ENCODE measurements at places on chromosomes 3 and 15.

GRCh38 chr3:186953011-186953487, 22.7 kb downstream of the ST6GAL1 start:
- peak; percentile 38 for DNase-seq

GRCh38 chr15:85555875-85556617, 175.6 kb downstream of the AKAP13 start:
- DNase-seq, result no peak

DNA sequence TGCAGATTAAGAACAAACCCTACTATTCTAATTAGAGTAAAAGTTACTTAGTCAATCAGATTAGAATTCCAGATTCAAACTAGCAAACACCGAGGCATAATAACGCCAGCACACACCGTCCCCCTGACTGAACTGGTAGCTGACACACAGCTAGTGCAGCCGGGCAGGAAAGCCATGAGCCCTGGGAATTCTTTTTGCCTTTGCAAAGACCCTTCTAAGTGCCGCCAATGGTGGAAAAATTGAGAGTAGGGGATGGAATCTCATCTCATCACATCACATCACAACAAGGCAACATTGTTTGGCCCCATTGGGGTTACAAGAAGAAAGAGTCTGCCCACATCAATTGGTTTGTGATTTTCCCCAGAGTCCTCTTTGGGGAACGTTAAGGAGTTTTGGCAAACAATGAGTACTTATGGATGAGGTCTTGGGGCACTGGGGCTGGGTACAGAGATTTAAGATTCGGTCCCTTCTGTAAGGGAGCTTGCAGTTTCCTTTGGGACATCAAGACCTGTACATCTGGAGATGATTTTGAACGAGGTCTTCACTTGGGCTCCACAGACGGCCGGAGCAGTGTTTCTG, 120.4 kb upstream of the MEF2A start:
- DNase-seq, result no peak

DNA sequence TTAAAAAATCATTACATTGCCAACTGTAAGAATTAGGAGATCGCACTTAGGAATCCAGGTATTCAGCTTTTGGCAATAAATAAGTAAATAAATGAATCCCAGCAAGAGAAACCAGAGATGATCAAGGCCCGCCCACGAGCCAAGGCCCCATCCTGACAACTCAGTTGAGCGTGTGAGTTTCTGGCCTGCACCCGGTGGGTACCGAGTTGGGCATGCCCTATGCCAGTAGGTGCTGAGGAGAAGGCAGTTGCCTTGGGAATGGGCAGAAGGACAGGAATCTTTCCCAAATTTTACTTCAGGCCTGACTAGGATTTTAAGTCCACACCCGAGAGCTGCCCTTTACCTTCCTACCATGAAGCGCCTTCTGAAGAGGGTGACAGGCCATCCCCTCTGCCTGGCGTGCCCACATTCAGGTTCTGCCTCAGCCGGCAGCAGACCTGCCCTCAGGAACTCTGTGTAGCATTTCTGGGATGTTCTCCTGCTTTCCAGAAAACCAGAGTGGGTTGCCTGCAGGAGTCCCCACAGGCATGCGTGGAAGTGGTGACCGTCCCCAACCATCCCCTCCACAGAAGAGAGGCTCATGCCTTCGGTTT, 99.3 kb upstream of the ALDH1A3 start:
- DNase-seq, result no peak

- DNase-seq, result no peak
Observed at GRCh38 chr15:39200586-39200985, 380.3 kb upstream of the THBS1 start.

DNA sequence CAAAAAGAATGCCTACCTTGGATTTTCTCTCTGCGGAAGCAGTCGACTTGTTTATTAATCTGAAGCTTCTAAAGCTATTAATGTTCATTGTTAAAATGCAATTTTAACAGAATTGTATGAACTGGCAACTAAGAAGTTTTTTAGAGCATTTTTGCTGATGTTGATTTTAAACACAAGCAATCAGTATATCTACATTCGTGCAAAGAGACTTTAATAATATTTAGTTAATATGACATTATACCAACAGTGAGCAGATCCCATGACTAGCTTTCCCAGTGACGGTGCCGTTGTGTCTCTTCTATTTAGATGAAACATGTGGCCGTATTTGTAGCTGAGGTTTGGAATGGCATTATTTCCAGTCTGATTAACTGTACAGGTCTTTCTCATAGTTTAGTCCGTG, 88.0 kb downstream of the PEX5L start:
- no peak for DNase-seq

DNA sequence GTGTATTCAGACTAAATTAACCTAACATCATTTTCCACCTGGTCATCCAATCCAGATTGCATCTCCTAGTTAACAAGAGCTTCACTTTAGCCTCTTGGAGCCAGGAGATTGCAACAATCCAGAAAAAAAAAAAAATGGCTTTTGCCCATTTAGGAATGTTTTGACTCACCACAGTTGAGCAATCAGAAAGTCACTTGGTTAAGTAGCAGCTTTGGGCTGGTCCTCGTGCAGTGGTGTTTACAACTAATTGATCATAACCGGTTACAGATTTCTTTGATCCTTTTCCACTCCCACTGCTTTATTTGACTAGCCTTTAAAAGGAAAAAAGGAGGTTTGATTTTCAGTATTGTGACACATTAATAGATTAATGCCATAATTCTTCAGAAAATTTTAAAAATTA, 688.8 kb upstream of the CCDC54 start:
- peak; percentile 22 for DNase-seq

DNA sequence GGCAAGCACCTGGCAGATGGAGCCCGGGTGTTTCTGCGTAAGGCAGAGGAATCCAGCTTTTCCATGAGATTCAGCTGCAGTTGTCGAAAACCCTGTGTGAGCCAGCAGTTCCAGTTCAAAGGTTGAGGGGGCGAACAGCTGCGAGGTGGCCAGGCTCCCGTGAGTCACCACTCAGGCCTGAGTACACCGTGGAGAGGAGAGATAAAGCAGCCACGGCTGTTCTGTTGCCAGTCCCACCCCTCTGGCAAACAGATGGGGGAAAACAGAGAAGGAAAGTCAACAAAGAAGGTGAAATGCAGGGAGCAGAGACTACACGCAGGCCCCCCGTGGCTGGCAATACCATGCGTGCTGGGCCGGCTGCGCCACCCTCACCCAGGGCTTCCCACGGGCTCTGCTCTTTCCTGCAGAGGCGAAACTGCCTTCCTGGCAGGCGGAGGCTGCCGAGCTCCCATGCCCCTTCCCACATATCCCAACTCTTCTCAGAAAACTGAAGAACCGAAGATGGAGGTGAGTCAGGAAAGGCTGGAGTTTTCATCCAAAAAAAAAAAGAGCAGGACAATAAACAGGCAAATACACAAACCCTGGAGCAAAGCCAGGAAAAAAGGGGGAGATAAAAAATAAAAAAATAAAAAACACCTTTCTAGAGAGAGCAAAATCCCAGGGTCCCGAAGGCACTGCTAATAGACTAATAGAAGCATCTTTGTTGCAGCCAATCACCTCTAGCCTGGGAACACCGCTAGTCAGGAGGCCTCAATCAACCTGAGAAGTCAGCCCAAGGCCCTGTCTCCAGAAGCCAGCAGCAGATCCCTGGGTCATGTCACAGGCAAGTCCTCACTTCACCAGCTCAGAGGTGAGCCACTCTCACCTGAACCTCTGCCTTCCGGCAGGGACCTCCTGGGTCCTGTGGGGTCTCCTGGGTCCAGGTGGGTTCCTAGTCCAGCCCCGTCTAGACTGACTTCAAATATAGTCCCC, 37.7 kb downstream of the FAM174B start:
- peak; percentile 41 for DNase-seq

DNA sequence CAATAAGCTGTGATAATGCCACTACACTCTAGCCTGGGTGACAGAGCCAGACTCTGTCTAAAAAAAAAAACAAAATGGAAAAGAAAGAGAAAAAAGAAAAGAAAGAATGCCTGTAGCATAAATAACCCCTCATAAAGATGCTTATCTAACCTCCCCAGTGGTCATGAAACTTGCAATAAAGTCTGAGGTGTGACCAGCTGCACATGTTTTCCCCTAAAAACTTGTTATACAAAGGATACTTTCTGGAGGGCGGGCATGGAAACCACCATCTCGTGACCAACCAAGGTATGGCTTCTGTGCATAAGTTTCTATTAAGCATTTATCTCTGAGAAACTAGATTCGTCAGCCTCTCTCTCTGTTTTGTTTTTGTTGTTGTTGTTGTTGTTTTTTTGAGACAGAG, 21.8 kb downstream of the CCDC32 start:
- no peak for DNase-seq

- no peak for DNase-seq
Observed at GRCh38 chr3:71061581-71061980, 521.9 kb downstream of the FOXP1 start.

GRCh38 chr15:58432401-58432800, 610 bp downstream of the LIPC start:
- DNase-seq, result peak; percentile 85

- peak; percentile 82 for DNase-seq
Observed at GRCh38 chr15:99174567-99175395, 69.9 kb downstream of the SYNM start.

Measured in umbilical cord (tissue), 2 donors.